ENCODE measurements at places on chromosomes 3 and 15. TPM values are rescaled to one million over a fixed set of nuclear protein-coding genes. Genes with fewer than 3 reads are reported as not detected.
A peak's percentile ranks its signal among the peaks of the same experiment; 100 is the strongest.

- DNase-seq: no peak
Observed at GRCh38 chr15:51312166-51313073, 26.0 kb downstream of the CYP19A1 start.

GRCh38 chr3:111761309-111761795 lies 97.7 kb upstream of the PHLDB2 start:
- no peak for DNase-seq

GRCh38 chr15:39580485-39581241 lies at the start of gene THBS1:
TSS of gene THBS1 (plus strand) at chr15:39581079. CDS start at chr15:39581858, 779 bp downstream.
- peak; percentile 68 for DNase-seq

GRCh38 chr15:69578787-69579583 lies 126.4 kb downstream of the RPLP1 start:
- no peak for DNase-seq

DNA sequence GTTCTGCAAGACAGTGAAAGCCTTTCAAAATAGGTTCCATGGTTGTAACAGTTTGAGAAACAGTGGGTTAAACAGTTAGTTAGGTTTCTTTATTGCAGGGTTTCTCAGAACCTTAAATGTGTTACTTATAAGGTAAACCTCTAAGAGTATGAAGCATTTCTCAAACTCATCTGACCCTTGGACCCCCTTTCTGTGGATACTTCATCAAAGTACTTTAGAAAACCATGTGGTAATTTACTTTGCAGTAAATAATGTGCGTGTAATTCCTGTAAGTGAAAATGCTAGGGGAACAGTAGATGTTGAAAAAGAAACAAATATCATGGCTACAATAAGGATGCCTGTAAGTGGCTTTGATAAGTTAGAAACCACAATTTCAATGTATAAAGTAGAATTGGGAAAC lies 354.6 kb upstream of the RARB start:
- no peak for DNase-seq

GRCh38 chr3:49781415-49782199 lies 4.7 kb downstream of the IP6K1 start:
- no peak for DNase-seq

DNA sequence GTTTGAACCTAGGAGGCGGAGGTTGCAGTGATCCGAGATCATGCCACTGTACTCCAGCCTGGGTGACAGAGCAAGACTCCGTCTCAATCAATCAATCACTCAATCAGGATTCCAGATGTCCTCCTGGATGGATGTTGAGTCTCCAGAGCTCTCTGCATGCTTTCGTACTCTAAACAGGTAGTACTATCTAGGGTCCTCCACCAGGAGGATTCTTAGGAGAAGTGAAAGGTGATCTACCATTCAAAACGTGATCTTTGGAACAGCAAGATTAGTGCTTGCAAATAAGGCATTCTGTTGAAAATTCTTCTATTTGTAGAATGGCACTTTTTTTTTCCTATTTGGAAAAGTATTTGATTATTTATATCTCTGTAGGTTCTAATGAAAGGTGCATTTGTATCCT lies 34.3 kb downstream of the CNOT10 start:
- no peak for DNase-seq

DNA sequence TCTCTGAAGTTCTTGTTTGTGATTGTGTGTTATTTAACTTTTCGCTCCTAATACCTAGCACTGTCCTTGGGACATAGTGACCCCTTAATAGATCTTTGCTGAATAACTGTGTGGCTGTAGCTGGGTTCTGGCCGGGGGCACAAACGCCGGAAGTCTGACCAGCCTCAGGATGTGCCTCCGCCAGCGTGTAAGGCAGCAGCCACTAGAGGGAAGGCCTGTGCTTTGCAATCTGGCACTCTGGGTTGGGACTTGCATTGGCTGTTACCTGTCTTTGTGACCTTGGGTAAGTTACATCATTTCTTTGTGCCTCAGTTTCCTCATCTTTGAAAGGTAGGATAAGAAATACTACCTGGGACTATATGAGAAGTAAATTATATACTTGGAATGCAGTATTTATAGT lies 158.7 kb downstream of the GHSR start:
- DNase-seq: no peak

GRCh38 chr3:53705024-53705745 lies 141.0 kb downstream of the CHDH start:
- no peak for DNase-seq

DNA sequence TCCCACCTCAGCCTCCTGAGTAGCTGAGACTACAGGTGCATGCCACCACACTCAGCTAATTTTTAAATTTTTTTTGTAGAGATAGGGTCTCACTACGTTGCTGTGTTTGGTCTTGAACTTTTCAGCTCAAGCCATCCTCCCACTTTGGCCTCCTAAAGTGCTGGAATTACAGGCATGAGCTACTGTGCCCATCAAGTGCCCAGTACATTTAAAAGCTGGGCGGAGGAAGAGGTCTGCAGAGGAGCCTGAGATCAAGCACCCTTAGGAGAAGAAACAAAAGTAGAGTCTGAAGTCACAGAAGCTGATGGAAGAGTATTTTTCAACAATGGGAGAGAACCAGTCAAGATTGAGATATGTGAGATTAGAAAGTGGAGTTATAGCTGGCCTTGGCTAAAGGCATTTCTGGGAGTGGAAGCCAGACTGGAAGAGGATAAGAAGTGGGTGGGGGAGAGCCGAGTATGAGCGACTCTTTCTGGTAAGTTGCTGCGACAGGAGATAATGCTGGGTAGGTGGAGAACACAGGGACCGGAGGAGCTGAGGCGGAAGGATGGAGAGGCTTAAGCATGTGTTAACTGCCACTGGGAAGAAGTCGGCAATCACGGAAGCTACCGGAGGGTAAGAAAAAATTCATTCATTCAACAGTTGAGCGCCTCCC lies 782 bp upstream of the IREB2 start:
- DNase-seq: no peak

GRCh38 chr15:38758043-38758442 lies 193.4 kb upstream of the RASGRP1 start:
- no peak for DNase-seq

DNA sequence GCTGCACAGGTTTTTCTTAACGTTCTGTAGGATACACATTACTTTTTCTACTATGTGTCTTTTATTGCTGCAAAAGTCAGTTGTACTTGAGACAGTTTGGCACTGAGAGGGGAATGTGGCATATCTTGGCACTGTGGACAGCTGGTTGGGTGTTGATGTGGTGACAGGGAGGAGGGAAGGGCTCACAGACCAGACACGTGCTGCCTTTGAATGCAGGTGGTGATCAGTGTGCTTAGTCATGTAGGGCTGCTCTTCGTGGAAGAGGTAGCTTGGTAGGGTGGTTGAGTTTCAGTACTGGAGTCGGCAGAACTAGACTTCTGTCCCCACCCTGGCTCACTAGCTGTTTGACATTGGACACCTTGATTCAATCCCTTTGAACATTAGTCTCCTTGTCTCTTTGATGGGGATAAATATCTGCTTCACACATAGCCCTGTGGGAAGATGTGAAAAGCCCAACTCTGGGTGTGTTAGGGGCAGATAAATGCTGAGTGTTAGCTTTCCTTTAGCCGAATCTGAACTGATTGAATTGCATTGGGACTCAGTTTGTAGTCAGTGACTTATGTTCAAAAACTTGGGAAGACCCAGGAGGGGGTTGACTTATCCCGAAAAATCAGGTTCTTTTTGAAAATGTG lies 108.4 kb downstream of the PTPRG start:
- no peak for DNase-seq

DNA sequence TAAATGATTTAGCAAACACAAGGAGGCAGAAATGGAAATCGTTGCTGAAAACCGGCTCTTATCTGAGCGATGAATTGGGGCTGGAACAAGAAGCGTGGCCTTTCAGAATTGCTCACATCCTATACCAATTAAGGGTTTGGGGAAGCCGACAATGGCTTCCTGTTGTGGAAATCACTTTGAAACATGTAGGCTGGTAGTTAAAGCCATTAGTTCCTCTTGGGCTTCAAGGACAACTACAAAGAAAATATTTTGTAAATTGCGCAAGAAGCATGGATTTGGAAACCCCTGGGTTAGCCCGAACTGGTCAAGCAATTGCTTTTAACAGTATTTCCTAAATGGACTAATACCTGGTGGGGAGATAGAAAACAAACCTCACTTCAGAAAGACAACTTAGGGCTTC lies 182.4 kb downstream of the ADAMTS9 start:
- DNase-seq: no peak

GRCh38 chr3:151315136-151315535 lies 1.5 kb downstream of the GPR87 start:
- no peak for DNase-seq

DNA sequence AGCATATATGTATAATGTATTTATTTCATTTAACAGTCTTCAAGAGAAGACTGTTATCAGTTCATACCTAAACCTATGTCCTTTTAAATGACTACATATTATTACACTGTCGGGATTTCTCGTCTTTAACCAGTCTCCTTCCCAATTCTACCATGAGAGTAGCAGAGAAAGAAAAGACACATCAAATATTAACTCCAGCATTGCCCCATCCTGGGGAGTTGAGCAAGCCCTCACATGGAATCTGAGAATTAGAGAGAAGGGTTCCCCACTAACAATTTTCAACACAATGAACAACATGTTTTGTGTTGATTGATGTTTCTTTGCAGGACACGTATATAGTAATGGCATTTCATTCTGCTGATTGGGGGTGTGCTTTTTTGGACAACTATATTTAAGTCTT lies 257.4 kb downstream of the ADAMTSL3 start:
- no peak for DNase-seq

GRCh38 chr15:82653483-82654168 lies 6.5 kb upstream of the CPEB1 start:
- no peak for DNase-seq

GRCh38 chr15:33722005-33722672 lies 246.2 kb upstream of the CHRM5 start:
- DNase-seq: no peak

DNA sequence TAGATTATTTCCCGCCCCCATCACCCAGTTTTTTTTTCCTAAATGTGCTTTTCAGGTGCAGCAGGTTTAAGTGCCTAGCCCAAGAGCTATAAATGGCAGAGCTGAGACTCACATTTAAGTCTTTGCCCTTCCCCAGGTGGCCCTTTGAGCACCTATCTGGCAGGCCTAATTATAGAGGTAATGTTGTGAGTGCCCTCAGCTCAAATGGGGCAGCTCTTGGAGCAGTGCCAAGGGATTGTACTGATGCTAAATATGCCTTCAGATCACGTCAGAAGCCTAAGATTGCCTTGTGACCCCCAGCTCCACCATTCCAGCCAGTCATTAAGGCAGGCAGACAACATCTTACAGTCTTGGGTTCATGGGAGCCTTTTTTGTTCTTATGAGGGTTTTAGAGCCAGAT lies 159.5 kb downstream of the RPLP1 start:
- DNase-seq: no peak

DNA sequence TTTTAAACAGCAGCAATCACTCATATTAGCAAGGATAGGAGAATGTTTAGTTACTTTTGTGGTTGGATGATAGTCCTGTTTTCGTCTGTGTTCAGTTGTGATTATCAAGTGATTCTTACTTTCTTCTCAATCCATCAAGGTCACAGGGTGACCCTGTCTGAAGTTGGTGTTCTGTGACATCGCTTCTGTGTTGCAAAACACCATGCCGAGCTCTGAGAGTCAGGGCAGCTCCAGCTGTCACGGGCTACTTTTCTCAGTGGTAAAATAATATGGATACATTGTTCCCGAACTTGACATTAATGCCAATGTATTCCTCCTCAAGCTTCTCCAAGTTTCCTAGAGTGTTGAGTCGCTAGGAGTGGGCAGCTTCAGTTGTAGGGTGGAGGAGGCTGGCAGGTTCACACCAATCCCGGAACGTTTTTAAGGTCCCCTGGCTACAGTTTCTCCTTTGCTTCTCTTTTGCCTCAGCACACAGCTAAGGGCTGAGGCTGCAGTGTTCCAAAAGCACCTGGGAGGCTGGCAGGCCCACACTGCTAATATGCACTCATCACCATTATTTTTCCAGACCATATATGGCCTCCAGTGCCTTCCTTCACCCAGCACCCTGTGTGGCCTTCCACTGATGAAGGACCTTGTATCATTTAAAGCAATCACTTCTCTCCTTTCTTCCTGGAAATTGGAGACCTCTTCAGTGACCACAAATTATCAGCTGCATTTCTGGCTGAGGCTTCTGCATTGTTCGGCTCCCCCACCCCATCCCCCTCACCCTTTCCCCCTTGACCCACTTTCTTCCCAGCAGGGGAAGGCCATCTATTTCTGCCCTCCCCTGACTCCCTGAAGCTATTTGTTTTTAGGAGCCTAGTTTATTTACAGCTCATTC lies 25.8 kb downstream of the COLQ start:
- no peak for DNase-seq

DNA sequence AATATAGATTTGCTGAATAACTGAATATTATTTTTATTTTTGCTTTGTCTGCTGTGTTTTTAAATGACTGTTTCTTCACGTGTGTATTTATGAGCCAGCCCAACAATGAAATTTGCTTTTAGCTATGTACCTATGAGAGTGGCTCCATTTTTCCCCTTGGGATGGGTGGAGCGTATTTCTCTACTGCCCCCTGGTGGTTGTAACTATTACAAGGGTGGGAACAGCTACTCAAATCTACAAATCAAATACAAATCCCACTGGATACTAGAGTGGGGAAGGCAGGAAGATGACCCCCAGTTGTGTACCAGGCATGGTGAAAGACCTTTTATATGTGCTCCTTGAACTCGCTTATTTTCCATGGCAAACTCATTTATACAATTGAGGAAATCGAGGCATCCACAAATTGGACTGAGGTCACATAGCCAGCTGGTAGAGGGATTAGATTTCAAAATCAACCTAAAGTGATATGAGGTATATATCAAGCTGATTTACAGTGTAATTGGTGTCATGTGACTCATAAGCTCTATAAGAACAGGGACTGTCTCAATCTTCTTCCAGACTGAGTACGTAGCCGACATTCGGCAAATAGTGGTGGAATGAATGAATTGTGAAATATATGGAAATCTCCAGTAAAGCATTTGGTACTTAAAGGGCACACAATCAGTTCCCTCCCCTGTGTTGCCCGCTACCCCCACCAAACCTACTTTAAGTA lies 69.5 kb upstream of the VEPH1 start:
- DNase-seq: peak; percentile 49

Gene MOBP
- total RNA-seq: not detected

Gene HTR3E
- not detected for total RNA-seq

Gene FOXB1
- 5.9 TPM for total RNA-seq

Gene LRTM1
- total RNA-seq: not detected

Gene MINAR1
- total RNA-seq: 1.9 TPM

Gene ARL14
- total RNA-seq: not detected

Gene SV2B
- not detected for total RNA-seq

Gene CDC25A
- 63.0 TPM for total RNA-seq

Gene PRR23A
- total RNA-seq: not detected

Gene SLC28A1
- total RNA-seq: not detected

Gene BMF
- total RNA-seq: 18.0 TPM

Gene TRPM1
- total RNA-seq: not detected

Gene RSL24D1
- 78.6 TPM for total RNA-seq

Gene PROK2
- 0.25 TPM for total RNA-seq

Gene RNU6-1
- total RNA-seq: not detected
